Esophagus muscularis mucosa (tissue), 4 donors: ENCODE measurements at places on chromosomes 3 and 15. TPM values are rescaled to one million over a fixed set of nuclear protein-coding genes. Genes with fewer than 3 reads are reported as not detected.
A peak's percentile ranks its signal among the peaks of the same experiment; 100 is the strongest.

GRCh38 chr15:85726454-85726853, 68.3 kb downstream of the KLHL25 start:
- no peak for DNase-seq
- H3K36me3 ChIP-seq: peaks cover 88% of the 10 kb centered on the region
- no peaks in the 10 kb centered on the region for H3K27me3 ChIP-seq
- H3K27ac ChIP-seq: peak overlapping the region; percentile 86
- H3K4me1 ChIP-seq: peaks cover 85% of the 10 kb centered on the region
- no peak overlapping the region for H3K4me3 ChIP-seq

DNA sequence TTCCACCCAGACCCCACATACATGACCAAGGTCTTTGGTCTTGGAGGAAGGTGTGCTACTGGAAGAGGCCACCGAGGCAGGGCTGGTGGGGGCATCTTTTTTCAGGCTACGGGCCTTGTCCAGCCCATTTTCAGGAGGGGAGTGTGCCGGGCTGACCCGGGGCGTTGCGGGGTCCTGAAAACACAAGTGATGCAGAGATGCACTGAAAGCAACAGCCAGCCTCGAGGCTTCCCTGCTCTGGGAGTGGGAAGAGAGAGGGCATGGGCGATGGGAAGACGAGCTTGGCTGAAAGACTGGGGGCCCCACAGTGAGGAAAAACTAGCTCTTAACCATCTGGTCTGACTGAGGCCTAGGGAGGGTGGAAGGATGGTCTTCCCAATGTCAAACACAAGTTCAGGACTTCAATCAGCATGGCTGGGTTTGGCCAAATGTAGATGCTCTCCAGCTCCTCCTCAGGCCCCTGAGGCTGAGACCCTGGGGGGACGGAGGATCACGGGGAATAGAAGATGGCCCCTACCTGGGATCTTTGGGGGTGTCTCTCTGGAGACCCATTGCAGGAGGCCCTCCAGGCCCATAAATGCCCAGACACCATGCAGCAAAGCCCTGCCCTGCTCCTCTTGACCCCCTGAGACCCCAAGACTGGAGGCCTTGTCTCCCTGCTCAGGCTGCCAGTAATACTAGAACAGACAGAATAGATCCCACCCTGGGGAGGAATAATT, 38.9 kb downstream of the TLE3 start:
- H3K27ac ChIP-seq: no peak overlapping the region
- H3K27me3 ChIP-seq: no peaks in the 10 kb centered on the region
- no peak overlapping the region for H3K4me3 ChIP-seq

DNA sequence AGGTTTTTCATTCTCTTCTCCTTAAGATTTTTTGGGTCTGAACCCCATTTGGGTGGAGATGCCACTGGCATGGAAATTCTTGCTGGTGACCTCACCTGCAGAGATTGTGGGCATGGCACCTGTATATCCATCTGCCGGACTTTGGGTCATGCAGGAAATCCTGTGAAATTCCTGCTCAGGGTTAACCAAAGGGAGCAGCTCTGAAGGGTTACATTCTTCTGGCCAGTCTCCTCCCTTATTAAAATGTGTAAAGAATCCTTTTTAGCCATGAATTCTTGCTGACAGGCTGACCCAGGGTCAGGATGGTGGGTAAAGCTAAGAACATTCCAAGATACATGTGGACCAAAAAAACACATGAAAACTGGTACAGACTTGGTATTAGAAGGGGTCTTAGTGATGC, 27.4 kb downstream of the ARHGEF26 start:
- peaks cover 44% of the 10 kb centered on the region for H3K36me3 ChIP-seq
- no peak overlapping the region for H3K4me3 ChIP-seq
- H3K4me1 ChIP-seq: no peaks in the 10 kb centered on the region
- H3K27ac ChIP-seq: no peak overlapping the region

DNA sequence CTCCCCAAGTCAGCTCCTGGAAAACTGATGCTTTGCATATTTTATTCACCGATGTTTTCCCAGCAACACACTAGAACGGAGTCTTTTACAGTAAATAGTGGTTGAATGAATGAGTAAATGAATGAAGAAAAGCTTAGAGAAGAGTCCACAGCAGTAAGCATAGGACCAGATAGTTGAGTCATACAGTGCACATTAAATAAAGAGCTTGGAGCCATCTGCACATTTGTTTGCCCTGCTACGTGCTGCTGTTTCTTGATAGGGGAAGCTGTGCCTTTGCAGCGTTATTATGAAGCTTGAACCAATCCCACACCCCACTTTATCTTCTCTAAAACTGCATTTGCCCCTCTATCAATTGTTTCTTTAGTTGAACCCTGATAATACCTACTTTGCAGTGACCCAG, 1.2 kb downstream of the FAM98B start:
- H3K27ac ChIP-seq: peak overlapping the region; percentile 91
- H3K4me3 ChIP-seq: peak overlapping the region; percentile 88
- peaks cover 8% of the 10 kb centered on the region for H3K4me1 ChIP-seq

- no peaks in the 10 kb centered on the region for H3K27me3 ChIP-seq
- H3K36me3 ChIP-seq: no peaks in the 10 kb centered on the region
These were observed 9.6 kb downstream of the KBTBD13 start for GRCh38 chr15:65085990-65086679.

- no peaks in the 10 kb centered on the region for H3K36me3 ChIP-seq
- H3K27me3 ChIP-seq: no peaks in the 10 kb centered on the region
- no peaks in the 10 kb centered on the region for H3K4me1 ChIP-seq
- DNase-seq: no peak
- no peak overlapping the region for H3K27ac ChIP-seq
- no peak overlapping the region for H3K4me3 ChIP-seq
These were observed 13.1 kb downstream of the SLC6A6 start for GRCh38 chr3:14415501-14415900.

GRCh38 chr3:15312550-15312949, 19.8 kb downstream of the SH3BP5 start:
- H3K36me3 ChIP-seq: no peaks in the 10 kb centered on the region
- H3K27me3 ChIP-seq: no peaks in the 10 kb centered on the region
- no peak overlapping the region for H3K4me3 ChIP-seq
- H3K27ac ChIP-seq: no peak overlapping the region

DNA sequence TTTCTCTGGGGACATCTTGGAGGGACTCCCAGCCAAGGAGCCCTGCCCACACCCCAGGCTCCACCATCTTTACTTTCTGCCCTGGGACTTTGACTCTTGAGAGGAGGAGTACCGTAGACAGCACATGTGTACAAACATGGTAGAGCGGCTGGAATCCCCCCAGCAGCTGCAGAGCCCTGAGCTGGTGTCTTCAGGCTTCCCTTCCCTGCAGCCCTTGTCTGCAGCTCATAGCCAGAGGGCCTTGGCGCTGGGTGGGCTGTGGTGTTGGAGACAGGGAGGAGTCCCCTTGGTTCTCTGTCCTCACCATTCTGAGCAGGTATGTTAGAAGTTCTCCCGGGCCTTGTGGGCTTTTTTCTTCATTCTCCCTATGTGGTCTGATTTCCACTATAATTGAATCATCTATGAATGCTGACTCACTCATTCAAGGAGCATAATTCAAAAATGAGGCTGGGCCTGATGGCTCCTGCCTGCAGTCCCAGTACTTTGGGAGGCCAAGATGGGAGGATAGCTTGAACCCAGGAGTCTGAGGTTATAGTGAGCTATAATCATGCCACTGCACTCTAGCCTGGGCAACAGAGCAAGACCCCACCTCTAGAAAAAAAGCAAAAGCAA, 97.8 kb upstream of the MEF2A start:
- H3K4me1 ChIP-seq: no peaks in the 10 kb centered on the region
- H3K27ac ChIP-seq: no peak overlapping the region
- H3K4me3 ChIP-seq: no peak overlapping the region
- no peak for DNase-seq
- H3K36me3 ChIP-seq: no peaks in the 10 kb centered on the region
- no peaks in the 10 kb centered on the region for H3K27me3 ChIP-seq

DNA sequence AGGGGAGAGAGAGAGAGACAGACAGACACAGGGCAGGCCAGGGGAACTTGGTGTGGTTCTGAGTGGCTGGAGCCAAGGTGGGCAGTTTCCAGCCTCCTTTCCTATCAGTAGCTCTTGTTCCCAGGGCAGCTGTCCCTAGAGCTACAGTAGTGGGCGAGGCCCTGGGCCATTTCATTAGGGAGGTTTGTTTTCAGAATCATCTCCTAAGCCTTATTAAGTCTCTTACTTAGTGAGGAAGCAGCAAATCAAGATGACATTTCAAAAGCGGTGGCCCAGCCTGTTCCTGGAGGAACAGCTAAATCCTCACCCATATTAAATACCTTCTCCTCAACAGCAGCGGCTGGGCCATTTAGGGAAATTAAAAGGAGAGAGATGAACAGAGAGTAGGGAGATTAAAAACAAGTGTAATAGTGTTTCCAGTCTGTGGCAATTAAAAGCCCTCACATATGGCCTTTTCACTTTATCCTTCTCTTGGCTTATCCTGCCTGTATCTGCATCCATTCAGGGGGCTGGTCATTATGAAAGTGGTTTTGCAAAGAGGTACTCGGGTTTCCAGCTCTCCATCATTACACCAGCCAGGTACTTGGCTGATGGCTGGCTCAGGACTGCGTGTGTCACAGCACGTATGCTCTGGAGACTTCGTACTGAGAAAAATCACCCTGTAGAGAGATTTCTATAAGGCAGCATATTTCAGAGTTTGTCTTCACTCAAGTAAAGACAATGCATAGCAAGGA, 91.9 kb upstream of the PRR23C start:
- no peaks in the 10 kb centered on the region for H3K4me1 ChIP-seq
- H3K4me3 ChIP-seq: no peak overlapping the region
- DNase-seq: peak; percentile 85
- no peaks in the 10 kb centered on the region for H3K27me3 ChIP-seq
- no peaks in the 10 kb centered on the region for H3K36me3 ChIP-seq

DNA sequence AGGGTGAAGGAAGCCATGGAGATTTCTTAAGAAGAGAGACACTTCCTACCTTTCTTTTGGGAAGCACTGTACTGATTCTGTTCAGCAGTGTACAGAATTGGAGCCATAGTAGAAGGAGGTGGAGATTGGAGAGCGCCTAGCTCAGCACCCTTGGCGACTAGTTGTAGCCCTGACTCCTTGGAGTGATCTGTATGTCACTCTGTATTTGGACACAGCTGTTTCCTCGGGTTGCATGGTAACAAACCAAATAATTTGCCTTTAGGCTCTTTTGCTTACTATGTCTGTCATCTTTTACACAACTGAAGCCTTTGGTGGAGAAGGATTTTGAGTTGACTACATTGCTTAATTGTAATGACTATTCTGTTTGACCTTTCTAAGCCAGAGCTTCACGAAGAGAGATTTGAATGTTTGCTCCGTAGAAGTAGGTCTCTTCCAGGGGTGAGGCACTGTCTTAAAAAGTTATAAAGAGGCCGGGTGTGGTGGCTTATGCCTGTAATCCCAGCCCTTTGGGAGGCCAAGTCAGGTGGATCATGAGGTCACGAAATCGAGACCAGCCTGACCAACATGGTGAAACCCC, 77.1 kb downstream of the AKAP13 start:
- peaks cover 87% of the 10 kb centered on the region for H3K4me1 ChIP-seq
- H3K27ac ChIP-seq: peak overlapping the region; percentile 62
- H3K27me3 ChIP-seq: no peaks in the 10 kb centered on the region
- DNase-seq: no peak
- no peak overlapping the region for H3K4me3 ChIP-seq

- DNase-seq: no peak
- H3K27ac ChIP-seq: no peak overlapping the region
- H3K4me1 ChIP-seq: peaks cover 10% of the 10 kb centered on the region
- no peaks in the 10 kb centered on the region for H3K27me3 ChIP-seq
- H3K36me3 ChIP-seq: no peaks in the 10 kb centered on the region
These were observed 29.5 kb upstream of the THSD4 start for GRCh38 chr15:71085809-71086208.

GRCh38 chr3:100114413-100115030, at the start of gene FILIP1L:
Gene FILIP1L (minus strand): TSS chr3:100114501.
- H3K36me3 ChIP-seq: no peaks in the 10 kb centered on the region
- no peak within 1 kb of the TSS for H3K27ac ChIP-seq
- H3K4me3 ChIP-seq: no peak within 1 kb of the TSS
- H3K4me1 ChIP-seq: peaks cover 59% of the 10 kb centered on the region
- no peak for DNase-seq

DNA sequence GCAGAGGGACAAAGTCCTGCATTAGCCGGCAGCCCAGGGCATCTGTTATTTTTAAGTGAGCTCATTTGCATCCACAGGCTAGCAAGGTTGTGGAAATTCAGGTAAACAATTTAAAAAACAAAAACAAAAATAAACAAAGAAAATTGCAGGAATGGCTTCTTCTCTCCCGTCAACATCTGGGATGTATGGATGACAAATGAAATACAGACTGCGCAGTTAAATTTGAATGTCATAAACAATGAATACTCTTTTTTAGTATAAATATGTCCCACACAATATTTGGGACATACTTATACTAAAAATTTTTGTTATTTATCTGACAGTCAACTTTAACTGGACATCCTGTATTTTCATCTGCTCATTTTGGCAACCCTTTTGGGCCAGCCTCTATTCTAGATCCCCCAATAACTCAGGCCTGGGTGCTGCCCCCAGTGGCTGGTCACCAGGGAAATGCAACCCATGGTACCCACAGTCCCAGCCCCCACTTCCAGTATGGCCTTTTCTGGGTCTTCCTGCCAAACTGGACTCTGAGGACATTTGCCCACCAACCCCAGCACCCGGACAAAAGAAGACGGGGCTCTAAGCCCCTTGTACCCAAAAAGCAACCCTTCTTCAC, 12.7 kb downstream of the GRM2 start:
- no peak overlapping the region for H3K4me3 ChIP-seq
- no peak for DNase-seq
- H3K36me3 ChIP-seq: no peaks in the 10 kb centered on the region
- no peaks in the 10 kb centered on the region for H3K4me1 ChIP-seq

DNA sequence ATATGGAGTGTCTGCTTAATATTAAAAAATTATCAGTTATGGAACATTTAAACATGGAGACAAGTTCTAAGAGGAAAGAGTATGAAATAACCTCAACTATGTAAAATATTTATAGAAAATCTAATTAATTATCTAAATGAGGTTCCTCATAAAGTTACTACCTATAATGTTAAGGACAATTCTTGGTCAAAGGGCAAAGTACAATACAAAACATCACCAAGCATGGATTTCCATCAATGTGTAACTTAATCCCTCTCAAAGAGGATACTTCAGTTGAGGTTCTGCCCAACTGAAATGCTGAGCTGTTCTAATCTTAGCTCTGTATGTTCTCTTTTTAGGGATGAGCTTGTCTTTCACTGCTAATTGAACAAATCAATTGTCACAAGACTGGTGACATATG, 56.0 kb upstream of the CHRM5 start:
- H3K27me3 ChIP-seq: no peaks in the 10 kb centered on the region
- DNase-seq: no peak
- no peak overlapping the region for H3K4me3 ChIP-seq

GRCh38 chr3:120088622-120089021, 5.6 kb downstream of the GSK3B start:
- no peak for DNase-seq
- H3K4me1 ChIP-seq: peaks cover 35% of the 10 kb centered on the region
- H3K4me3 ChIP-seq: no peak overlapping the region

Gene XCR1
- not detected for total RNA-seq

Gene CRTC3
- 66.8 TPM for total RNA-seq

Gene PRICKLE2
- total RNA-seq: 79.7 TPM

Gene STAB1
- 127 TPM for total RNA-seq

Gene CHST14
- 7.9 TPM for total RNA-seq

Gene DAPK2
- 1.5 TPM for total RNA-seq

Gene EXD1
- total RNA-seq: not detected
